ENCODE measurements at places on chromosomes 16 and 17. TPM values are rescaled to one million over a fixed set of nuclear protein-coding genes. Genes with fewer than 3 reads are reported as not detected.
A peak's percentile ranks its signal among the peaks of the same experiment; 100 is the strongest.

Gene KRT24
- not detected for total RNA-seq

DNA sequence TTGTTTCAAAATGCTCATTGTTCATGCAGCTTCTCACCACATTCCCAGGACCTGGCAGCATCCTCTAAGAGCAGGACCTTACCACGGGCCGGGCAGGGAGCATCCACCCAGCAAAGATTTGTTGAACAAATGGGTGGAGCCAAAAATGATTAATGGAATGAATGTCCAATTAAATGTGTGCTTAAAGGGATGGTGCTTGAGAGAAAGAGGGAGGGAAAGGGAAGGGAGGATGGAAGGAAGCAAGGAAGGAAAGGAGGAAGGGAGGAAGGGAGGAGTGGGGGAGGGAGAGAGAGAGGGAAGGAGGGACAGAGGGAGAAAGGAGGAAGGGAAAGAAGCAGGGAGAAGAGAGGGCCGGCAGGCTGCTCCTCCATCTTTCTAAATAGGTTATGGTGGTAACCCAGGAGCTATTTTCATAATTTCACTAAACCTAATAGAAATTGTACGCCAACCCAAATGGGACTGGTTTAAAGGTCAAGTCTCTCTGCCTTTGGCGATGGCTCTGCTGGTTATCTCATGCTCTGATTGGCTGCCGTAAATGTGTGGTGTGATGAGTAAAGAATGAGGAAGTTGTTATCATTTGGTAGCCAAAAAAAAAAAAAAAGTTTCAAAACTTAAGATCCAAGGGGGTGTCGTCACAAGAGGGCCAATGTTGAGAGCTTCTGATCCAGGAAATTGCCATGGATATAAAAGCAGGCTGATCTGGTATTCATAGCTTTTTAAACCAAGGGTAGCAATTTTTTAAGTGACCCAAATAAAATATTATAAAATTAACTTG, 126.7 kb upstream of the FOXF1 start:
- H3K27ac ChIP-seq: peak overlapping the region; percentile 66
- peaks cover 89% of the 10 kb centered on the region for H3K4me1 ChIP-seq
- peaks cover 12% of the 10 kb centered on the region for H3K36me3 ChIP-seq
- H3K27me3 ChIP-seq: no peaks in the 10 kb centered on the region

Gene DHRS7C
- total RNA-seq: not detected

Gene PABPN1L
- not detected for total RNA-seq

Gene VPS25
- 74.1 TPM for total RNA-seq

Measured in HFFc6 (cell line).